Kidney tubule cell (primary cell): ENCODE measurements at places on chromosomes 3 and 15.

- DNase-seq: no peak
Measured at GRCh38 chr3:62898530-62899496, 23.6 kb upstream of the CADPS start.

GRCh38 chr3:178568155-178568731, 32.0 kb downstream of the KCNMB2 start:
- DNase-seq: no peak

DNA sequence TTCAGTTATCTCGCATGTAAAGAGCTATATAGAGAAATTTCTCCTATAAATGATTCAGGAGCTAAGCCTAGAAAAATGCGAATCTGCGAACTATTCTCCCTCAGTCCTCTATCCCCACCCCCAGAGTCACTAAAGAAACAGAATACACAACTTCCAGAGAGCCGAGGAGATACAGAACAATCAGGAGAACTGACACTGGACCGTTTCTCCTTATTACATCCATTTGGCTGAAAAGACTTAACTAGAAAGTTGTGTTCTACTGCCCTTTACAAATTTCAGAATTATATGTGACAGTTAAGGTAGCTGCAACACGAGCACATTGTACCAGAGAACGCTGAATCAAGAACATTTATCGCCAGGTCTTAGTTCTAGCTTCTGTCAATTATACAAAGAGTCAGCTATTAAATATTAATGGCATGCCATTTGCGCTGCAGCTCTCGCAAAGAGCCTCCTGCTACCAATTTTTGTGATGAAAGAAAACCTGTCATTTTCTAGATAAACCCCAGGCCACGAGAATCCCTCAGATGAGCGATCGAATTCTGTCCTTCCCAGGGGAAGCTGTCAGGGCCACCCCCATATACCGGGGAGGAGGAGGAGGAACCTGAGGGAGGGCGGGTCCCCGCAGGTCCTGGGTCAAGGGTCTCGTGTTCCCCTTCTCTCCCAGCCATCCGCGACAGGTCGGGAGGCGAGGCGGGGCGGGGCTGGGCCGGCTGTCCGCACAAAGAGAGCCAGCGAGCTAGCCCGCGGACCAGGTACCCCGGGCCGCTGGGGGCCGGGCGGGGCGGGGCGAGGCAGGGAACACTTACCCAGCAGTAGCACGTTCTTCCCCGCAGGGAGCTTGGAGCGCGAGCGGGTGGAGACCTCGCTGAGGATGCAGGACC, 878 bp downstream of the DYNC1LI1 start:
- peak; percentile 76 for DNase-seq

DNA sequence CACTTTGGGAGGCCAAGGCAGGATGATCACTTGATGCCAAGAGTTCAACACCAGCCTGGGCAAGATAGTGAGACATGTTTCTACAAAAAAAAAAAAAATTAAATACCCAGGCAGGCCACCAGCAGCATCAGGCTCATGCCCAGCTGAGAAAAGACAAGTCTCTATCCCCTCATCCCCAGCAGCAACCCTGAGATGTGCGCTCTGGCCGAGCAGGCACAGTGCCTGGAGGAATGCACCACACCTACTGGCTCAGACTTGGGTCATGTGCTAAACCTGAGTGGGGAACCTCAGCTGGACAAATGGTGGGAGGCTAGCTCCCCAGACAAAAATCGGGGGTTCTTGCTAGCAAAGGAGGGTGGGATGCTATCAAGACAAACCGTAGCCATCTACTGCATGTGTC, 10.2 kb upstream of the CCDC174 start:
- no peak for DNase-seq

DNA sequence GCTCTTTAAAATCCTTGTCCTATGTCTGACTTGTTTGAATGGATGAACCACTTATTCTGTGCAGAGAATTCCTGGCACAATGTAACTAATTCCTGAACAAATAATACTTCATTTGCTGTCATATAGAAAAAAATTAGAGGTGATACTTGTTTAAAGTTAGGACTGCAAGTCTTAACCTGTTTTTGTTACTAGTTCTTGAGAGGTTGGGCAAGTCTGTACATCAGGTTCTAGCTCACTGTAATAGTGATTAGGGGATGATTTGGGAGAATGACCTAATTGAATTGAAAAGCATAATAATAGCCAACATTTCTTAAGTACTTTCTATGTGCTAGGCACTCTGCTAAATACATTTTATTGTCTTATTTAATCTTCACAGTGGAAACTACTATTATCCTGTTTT, 49.3 kb downstream of the GMPS start:
- no peak for DNase-seq

DNA sequence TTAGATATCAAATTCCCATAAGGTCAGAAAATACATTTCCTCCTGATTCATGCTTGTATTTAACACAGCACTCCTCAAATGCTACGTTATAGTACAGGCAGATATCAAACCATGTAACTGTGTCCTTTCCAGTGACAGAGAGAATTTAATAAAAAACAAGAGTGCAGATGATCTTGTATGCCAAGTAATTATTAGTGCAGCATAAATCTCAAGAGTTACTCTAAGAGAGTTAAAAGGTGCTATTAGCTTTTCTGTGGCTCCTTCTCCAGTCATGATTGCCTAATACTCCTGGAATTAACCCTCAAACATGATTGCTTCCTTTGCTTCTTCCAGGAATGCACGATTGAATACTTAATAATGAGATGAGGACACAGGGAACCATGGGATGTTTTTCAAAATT, 413.0 kb upstream of the DPH6 start:
- no peak for DNase-seq
